ENCODE measurements at places on chromosomes 6 and 20.

- no peak for DNase-seq
Observed at GRCh38 chr20:24937579-24937978, 11.5 kb upstream of the CST7 start.

- no peak for DNase-seq
Observed at GRCh38 chr20:57801581-57801980, 91.8 kb upstream of the PMEPA1 start.

DNA sequence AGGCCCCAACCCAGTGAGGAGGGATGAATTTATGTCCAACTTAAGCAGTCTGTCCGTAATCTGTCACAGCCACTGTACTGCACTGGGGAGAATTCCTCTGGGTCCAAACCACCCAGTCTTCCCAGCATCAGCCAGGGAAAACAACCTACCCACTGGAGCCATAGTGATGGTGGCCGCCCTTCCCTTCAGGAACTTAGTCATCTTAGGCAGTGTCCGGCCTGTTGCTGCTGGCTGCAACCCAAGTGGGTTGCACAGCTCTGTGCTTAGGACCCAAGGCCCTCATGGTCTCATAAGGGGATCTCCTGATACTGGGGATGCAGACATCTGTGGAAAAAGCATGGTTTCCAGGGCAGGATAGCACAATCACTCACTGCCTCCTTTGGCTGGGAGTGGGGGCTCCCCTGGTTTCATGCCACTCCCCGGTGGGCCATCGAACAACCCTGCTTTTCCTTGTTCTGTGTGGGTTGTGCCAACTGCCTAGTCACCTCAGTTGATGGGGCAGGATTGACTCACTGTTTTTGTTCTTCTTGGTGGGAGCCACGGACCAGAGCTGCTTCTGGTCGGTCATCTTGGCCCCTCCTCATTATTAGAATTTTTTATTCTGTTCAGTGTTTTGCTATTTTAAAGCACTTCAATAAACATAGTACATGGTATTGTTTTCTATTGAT, 591.9 kb downstream of the DOK5 start:
- no peak for DNase-seq

- DNase-seq: no peak
Observed at GRCh38 chr6:165664559-165665383, 1.7 kb upstream of the PDE10A start.

DNA sequence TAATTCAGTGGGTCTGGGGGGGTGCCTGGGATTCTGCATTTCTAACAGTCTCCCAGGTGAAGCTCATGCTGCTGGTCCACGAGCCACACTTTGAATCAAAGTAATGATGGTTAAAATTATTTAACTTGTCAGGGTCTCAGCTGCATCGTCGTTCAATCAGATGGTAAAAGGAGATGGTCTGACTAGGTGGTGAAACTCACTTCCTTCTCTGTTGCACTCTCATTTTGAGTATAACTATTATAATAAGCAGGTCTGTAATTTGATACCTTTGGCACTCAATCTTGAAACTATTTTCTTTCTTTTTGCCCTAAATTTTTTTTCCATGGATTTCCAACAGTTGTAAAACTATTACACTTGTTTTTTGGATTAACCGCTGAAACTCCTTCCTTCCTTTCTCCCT, 292.5 kb downstream of the FARS2 start:
- no peak for DNase-seq

- DNase-seq: no peak
Observed at GRCh38 chr6:22590423-22590822, 21.1 kb downstream of the HDGFL1 start.

DNA sequence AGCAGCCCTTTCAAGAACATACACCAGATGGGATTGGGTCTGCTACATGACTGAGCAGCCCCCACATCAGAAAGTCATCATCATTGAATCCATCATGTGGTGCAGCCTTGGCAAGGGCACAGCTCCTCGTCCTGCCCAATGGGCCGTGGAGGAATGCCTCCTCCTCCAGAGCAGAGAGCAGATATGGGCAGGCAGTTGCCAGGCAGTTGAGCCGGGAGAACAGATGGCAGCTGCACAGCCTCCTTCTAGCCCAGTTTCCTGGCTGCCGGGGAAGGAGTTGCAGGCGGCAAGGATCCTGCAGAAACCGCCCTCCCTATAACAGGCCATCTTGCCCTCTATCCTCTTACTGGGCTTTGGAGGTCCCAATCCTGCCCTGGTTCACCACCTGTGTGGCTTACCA, 11.9 kb upstream of the ZFAND3 start:
- no peak for DNase-seq

DNA sequence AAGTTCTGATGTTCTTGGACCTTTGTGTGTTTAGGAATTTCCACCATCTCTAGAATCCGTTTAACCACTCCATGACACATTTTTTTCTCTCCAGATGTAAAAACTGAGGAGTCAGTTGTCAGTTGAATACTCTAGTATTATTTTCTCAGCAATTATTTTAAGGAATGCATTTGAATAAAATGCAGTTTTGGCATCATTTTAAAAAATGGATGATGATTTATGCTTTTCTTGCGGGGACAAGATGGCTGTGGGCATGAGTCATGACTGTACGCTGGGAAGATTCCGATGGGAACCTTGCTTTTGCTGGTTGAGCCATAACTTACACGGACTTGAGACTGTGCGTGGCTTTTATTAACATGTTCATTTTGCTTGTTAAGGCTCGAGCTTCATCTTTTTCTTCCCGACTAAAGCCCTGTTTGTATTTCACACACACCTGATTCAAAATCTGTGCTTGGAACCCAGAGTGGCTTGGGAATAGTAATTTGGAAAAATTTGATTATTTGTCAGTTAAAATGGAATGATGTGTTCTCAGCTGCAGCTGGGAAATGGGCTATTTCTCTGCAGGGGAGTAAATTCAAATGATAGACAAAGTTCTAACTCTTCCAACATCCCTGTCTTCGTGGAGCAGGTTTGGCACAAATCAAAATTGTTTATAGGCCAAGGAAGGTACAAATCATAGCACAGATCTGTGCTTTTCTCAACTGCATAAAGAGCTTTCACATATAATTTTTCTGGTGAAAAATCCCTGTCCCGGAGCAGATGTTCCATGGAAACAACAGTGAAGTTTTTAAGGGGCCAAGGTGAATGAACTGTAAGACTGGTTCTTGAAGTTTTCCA, 470.5 kb upstream of the JAG1 start:
- no peak for DNase-seq

DNA sequence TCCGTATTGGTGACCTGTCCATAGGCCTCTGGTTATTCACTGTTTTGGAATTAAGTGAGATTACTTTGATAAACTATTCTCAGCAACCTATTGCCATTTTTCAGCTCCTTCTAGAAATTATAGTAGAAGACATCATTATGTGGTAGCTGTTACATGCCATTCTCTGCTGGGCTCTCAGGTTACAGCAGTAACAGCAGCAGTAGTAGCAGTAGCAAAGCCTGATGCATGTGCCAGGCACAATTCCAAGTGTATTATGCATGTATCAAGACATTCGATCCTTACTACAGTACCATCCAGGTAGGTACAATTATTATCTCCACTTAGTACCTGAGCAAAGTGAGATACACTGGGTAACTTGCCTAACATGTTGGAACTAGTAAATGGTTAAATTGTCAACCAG, 74.3 kb downstream of the RPS12 start:
- DNase-seq: no peak

GRCh38 chr6:14270925-14271788, 153.6 kb downstream of the CD83 start:
- DNase-seq: peak; percentile 10

DNA sequence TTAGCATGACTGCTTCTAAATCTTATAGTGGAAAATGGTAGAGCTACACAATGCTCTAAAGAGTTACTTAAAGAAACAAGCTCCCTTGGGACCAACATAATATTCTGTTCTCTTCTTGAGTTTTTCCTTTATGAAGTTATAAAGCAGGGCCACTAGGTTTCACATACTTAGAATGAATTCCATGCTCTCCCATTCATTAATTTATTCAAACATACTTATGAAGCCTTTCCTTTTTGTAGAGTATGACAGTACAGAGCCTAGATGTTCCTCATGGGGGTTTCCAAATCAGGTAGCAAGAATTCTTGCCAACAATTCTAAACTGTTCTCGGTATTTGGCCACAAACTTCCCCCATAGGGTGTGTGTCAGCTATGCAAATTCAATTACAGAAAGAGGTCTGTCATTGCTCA, 20.6 kb upstream of the FABP7 start:
- DNase-seq: no peak

DNA sequence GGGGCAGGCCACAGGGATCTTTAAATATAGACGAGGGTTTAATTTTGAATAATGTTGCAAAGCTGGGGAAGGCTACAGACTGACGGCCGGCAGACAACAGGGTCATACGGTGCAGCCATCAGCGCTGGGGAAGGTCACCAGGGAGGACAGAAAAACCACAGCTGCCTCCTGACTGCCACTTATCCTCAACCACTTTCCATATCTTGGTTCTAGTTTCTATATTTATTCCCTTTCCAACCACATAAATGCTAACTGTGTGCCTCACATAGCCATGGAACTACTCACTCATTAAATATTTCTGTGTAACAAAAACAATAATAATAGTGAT, 85.7 kb upstream of the AGPAT4 start:
- DNase-seq: no peak

- no peak for DNase-seq
Observed at GRCh38 chr6:50353603-50354002, 303.9 kb upstream of the DEFB112 start.

DNA sequence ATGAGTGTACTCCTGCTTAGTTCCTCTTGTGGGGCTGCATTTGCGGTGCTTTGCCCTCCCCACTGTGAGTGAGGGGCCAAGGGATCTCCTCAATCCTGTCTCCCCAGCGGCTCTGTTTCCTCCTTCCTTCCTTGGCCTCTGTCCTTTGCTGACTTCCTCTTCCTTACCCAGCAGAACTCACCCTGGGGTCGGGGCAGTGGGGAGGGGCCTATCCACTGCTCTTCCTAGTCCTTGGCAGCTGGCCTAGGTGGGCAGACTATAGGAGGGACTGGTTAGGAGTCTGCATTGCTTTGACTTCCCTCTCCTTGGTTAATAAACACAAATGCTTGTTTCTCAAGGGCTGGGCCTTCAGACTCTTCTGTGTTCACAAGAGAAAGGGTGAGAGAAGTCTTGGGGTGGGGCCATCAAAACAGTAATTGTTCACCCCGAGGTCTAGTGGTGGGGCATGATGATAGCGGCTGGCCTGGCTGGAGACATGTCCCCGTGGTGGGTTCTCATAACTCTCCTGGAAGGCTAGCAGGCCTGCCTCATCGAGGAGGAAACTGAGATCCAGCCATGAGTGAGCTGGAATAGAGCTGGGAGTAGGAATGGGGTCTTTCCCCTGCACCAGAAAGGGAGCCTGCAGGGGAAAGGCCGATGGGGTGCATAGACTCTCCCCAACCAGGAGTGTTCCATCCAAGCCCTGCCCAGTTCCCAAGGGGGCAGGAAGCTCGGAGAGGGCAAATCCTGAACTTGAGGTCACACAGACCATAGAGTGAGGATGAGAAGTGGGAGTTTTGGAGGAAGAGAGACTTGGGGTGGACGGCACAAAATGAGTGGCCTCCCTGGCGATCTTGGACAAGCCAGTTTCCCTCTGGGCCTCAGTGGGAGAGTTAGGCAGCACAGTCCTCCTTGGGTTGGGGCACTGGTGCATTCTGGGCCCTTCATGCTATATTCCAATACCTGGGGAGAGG, 12.7 kb downstream of the FAM110A start:
- DNase-seq: no peak

DNA sequence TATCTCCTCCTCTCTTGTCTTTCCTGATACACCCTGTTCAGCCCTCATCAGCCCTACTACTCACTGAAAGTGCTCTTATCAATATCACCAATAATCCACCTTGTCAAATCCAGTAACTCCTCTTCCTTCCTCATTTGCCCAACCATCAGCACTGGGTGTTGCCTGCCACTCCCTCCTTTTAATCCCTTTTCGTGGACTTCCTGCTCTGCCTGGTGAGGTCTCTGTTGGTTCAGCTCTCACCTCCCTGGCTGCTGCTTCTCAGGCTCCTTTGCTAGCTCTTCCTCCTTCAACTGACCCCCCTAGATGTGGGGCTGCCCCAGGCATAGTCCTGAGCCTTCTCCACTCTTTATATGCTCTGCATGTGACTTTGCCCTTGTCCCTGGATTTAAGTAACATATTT, 92.5 kb downstream of the PREP start:
- no peak for DNase-seq

DNA sequence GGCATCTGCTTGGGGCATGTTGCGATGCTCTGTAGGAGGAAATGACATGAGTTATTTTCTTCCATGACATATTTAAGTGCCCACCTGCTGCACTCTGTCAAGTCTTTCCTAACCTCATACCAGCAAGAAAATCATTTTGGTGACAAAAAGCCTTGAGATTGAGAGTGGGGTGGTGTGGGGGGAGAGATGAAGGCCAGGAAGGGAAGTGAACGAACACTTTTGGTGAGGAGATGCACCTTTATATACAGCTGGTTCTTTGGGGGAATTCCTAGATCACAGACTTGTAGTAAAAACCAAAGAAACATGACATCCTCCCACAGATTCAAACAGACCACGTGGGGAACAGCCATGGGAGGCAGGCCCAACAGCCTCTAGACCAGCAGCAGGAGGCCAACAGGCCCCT, 26.1 kb downstream of the NCOA5 start:
- no peak for DNase-seq

DNA sequence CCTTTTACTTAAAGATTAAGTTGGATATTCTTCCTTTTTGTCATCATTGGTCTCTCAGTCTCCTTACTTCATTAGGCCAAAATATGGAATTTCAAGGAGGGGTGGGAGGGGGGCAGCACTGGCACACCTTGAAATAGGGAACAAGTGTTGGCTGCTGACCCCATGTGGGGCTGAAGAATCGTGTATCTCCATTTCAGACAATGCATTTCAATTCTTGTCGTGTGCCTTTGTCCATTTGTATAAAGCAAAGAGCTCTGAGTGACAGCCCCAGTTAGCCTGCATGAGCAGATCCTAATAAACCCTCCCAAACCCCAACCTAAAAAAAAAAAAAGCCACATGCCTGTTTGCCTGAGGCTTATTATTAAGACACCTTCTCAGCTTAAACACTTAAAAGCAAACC, 1.0 kb upstream of the TFAP2D start:
- DNase-seq: no peak

GRCh38 chr20:13638162-13638495, 603 bp downstream of the TASP1 start:
- no peak for DNase-seq

GRCh38 chr20:22578221-22579118, 5.9 kb downstream of the FOXA2 start:
- DNase-seq: no peak

- no peak for DNase-seq
Observed at GRCh38 chr20:37356387-37356786, 10.4 kb downstream of the SRC start.

DNA sequence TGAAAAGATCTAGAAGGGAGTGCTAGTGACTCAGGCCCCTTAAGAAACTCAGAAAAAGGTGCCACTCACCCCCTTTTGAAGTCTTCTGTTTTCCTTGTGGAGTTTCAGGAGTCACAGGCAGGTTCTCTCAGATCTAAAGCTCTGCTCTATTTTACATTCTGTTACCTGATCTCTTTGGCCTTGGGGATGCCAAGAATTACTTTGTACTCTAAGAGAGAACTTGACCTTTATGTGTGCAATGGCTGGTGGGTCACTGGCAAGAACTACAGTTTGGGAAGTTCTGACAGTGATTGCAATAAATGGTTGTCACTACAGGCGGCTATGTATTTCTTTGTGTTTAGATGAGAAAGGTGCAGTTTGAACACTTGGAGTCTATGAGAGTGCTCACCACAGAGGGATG, 24.2 kb upstream of the ENPP4 start:
- DNase-seq: no peak
